CD4-positive, alpha-beta T cell treated with Interleukin-2 at 100 ng/mL for 4 hours (primary cell): ENCODE measurements at places on chromosomes 5 and 9.

GRCh38 chr9:129584136-129584535 lies 36.8 kb downstream of the C9orf50 start:
- DNase-seq, result peak; percentile 73

DNA sequence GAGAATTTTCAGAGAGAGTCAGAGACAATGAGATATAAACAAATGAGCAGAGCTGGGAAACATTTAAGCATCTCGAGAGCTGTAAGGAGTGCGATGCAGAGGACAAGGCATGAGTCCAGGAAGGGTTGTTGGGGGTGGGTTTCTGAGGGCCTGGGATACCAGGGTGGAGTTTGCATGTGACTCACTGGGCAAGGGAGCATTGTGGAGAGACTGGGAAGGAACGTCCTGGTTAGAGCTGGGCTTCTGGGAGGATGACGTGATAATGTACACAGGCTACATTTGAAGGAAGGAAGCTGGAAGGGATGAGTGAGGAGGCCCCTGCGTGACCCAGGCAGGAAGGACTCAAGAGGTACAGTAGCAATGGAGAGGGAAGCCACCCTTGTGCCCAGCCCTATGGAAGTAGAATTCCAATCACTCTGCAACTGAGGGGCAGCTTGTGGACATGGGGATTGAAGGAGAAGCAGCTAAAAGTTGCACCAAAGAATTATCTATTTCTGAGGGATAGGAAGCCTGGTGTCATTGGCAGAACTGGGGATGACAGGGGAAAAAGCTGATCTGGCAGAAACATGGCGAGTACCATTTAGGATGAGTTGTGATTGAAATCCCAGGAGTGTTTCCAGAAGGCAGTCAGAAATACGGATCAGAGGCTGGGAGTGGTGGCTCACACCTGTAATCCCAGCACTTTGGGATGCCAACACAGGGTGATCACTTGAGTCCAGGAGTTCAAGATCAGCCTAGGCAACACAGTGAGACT lies 59.3 kb upstream of the AFAP1L1 start:
- DNase-seq, result no peak

DNA sequence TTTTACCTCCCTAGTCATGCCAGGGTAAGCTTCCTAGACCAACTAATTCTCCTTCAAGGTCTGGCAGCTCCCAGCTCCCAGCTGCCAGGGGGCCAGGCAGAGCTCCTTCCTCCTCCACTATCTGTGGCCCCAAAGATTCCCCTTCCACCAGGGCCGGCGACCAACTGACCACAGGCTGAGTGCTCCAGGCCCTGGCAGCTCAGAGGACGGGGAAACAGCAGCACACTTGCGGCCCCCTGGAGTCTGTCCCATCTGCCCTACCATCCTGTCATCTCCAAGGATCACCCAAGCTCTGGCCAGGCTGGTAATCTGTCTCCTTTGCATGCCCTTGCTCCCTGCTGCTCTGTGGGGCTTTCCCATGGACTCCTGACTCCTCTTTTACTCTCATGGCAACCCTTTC lies 31.2 kb upstream of the BASP1 start:
- no peak for DNase-seq

- no peak for DNase-seq
Observed at GRCh38 chr5:80315244-80315643, 4.6 kb upstream of the SPZ1 start.

GRCh38 chr9:117231012-117231411 lies 183.8 kb downstream of the ASTN2 start:
- DNase-seq, result no peak

DNA sequence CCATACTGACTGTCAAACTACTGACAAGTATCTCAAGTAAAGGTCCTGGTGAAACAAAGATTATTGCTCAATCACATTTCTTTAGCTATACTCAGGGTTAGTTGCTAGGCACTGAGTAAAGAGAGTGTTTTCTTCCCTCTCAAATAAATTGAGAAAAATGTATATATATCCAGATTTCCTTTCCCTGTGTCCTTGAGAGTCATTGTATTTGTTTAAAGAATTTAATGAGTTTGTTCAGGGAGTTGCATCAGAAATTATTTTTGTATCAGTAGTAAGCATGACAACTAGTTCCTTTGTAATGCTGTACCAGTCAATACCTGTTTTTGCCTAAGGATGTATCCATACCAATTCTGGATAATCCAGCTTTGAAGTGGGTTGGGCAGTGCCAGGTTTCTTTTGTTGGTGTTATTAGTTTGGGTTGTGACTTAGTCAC lies 3.2 kb upstream of the ANKHD1 start:
- DNase-seq, result no peak

DNA sequence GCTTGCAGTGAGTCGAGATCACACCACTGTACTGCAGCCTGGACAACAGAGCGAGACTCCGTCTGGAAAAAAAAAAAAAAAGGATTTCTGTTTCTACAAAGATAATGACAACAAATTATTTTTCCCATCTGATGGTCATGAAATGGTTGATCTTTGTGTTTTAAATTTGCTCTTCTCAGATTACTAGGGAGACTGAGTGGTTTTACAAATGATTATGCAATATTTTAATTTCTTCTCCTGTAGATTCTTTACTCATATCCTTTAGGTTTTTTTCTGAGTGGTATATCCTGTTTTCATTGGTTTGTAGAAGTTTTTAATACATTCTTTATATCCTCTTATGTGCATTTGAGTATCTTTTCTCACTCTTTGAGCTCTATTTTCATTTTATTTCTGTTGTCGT lies 20.6 kb upstream of the AUH start:
- no peak for DNase-seq

DNA sequence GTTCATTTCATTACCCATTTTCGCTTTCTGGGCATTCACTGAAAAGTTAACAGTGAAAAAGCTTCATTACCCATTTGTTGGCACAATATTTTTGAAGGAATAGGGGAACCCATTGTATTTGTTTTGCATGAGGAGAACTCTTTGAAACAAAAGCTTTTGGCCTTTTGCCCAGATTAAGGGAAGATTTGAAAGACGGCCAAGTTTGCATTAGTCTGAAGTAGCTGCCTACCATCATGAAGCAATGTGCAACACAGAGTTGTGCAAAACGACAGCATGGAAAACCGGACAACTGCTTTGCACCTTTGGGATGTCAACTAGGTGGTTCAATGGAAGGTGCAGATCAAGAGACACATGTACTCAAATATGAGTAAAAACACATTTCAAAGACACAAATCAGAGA lies 84.9 kb downstream of the TRPM3 start:
- DNase-seq, result no peak

GRCh38 chr9:8261737-8262136 lies 462.2 kb upstream of the DMAC1 start:
- no peak for DNase-seq

GRCh38 chr5:125412561-125413495 lies 666.4 kb upstream of the ZNF608 start:
- DNase-seq, result no peak

GRCh38 chr9:89862316-89862715 lies 257.5 kb downstream of the GADD45G start:
- no peak for DNase-seq

- no peak for DNase-seq
Observed at GRCh38 chr5:95605786-95606185, 14.1 kb upstream of the GPR150 start.

DNA sequence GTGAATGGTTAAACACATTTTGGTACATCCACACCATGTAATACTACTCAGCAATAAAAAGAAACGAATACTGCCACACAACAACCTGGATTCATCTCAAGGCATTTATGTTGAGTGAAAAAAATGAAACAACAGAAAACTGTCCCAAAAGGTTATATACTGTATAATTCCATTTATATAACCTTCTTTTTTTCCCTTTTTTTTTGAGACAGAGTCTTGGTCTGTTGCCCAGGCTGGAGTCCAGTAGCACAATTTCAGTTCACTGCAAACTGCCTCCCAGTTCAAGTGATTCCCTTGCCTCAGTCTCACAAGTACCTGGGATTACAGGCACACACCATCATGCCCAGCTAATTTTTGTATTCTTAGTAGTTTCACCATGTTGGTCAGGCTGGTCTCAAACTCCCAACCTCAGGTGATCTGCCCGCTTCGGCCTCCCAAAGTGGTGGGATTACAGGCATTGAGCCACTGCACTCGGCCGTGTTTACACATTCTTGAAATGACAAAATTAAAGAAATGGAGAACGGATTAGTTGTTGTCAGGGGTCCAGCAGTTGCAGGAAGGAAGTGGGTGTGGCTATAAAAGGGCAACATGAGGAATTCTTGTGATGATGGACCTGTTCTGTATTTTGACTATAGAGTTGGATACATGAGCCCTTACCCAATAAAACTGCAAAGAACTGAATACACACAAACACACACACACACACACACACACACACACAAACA lies 17.4 kb downstream of the PPP6C start:
- DNase-seq, result no peak

GRCh38 chr5:177372910-177373309 lies 11.3 kb upstream of the SLC34A1 start:
- peak; percentile 43 for DNase-seq

DNA sequence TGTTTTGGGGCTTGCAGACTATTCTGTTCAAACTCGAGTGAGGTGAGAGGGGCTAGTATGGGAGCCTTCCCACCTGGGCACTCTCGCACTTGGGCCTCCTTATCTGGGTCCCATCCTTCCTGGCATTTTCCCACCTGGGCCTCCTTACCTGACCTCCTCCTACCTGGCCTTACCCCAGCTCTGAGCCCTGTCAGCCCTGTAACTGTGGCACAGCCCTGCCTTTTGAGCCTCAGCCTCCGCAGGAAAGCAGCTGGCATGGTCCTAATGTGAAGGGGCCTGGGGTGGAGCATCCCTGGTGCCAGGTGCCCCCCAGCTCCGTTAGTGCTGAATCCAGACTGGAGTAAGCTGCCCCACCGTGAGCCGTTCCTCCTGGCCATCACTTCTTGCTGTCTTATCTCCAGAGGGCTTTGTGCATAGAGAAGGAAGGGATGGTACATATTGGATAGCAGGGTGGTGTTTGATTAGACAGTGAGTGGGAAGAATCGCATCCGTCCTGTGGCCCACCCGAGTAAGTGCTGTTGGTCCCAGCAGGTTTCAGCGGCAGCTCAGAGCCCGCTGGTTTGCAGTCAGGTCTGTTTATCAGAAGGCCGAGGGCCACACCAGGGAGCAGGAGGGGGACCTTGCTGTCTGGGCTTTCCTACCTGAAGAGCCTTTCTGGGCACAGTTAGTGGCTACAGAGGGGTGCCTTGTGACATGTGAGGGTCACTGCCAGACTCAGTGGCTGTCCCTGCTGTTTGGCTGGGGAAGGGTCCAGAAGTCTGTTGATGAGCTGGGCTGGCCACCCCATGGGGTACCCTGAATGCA lies 76.5 kb downstream of the WNK2 start:
- DNase-seq, result no peak
